ENCODE measurements at places on chromosomes 6 and 20. TPM values are rescaled to one million over a fixed set of nuclear protein-coding genes. Genes with fewer than 3 reads are reported as not detected.

PHACTR2 gene
- 70.2 TPM for total RNA-seq

C6orf58 gene
- not detected for total RNA-seq

GABRR2 gene
- 1.9 TPM for total RNA-seq

TBPL1 gene
- total RNA-seq = 32.2 TPM

DNA sequence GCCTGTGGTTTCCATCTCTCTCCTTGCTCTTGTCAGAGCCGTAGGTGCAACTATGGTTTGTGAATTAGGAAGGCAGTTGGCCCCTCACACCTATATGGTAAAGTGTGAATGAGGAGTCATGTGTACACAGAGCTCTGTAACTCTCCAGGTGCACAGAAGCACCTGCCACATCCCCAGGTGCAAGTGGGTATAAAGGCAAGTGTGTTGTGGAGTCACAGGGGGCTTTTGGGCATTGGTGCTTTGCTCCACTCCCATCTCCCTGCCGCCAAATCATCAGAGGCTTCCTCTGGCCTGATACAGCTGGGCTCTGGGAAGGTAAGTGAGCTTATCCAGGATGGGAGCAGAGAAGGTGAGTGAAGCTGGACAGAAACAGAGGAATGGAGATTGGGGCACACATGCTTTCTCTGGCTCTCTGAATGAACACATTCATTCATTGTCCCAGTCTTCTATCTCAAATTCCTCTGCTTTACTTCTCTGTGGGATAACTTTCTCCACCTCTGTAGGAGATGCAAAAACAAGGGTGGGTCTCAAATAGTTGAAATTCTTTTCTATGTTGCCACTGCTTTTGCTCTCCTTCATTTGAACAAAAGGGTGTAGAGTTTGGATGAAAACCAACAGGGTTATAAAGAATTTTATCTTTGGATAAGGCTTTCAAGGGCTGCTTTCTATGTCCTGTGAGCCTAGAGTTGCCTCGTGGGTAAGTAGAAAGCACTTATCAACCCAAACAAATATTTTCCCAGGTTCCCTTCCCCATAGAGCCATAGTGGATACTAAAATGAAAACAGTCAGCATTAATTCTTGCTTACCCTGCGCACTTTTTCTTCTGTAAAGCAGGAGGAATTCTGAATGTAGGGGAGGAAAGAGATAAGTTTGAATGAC is 45.0 kb upstream of the RIPOR2 start:
- DNase-seq = no peak

GRCh38 chr20:22673467-22673866 is 89.1 kb upstream of the FOXA2 start:
- DNase-seq = no peak

DNA sequence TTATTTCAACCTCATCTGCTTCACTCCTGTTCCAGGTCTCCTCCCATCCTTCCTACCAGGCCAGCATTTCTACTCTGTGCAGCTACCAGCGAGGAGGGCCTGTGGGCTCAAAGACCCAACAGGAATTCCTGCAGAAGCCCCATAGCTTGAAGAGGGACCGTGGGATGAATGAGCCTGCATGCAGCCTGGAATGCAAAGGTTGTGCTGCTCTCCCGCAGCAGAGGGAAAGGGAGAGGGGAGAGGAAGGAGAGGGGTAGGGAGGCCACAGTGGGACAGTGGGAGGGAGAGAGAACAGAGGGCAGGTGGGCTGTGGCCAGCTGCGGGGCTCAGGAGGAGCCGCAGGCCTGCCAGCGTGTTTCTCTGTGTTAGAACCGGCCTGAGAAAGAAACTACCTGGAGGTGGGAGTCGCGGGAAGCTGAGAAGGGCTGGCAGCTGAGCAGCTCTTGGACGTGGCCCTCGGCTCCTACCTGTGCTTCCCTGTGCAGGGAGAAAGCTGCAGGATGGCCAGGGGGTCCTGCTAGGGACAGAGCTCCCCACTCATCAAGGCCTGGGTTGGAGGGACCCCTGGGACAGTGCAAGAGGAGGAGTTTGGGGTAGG is 66.1 kb upstream of the MLN start:
- DNase-seq = no peak

All from CD4-positive, CD25-positive, alpha-beta regulatory T cell (primary cell).